NCI-H1436 treated with DMSO at 0.1 percent for 48 hours (cell line): ENCODE measurements at places on chromosomes 4 and X.

DNA sequence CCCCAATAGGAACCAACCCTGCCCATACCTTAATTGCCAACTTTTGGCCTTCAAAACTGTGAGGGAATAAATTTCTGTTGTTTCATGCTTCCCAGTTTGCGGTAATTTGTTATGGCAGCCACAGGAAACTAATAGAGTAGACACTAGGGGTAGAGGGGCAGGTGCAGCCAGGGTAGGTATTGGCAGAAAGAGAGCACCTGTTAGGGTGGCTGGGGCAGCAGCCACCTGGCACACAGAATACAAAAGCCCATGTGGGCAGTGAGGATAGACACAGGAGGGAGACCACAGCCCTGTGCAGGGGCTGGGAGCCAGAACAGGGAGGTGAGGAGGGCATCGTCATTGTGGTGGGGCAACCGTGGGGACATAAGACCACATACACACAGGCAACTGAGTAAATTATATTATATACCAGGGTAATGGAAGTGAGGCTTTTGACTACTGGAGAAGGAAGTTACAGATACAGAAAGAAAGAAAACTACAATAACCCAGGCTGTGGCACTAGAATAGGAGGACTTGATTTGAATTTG, 28.2 kb downstream of the IRF2 start:
- DNase-seq, result no peak

DNA sequence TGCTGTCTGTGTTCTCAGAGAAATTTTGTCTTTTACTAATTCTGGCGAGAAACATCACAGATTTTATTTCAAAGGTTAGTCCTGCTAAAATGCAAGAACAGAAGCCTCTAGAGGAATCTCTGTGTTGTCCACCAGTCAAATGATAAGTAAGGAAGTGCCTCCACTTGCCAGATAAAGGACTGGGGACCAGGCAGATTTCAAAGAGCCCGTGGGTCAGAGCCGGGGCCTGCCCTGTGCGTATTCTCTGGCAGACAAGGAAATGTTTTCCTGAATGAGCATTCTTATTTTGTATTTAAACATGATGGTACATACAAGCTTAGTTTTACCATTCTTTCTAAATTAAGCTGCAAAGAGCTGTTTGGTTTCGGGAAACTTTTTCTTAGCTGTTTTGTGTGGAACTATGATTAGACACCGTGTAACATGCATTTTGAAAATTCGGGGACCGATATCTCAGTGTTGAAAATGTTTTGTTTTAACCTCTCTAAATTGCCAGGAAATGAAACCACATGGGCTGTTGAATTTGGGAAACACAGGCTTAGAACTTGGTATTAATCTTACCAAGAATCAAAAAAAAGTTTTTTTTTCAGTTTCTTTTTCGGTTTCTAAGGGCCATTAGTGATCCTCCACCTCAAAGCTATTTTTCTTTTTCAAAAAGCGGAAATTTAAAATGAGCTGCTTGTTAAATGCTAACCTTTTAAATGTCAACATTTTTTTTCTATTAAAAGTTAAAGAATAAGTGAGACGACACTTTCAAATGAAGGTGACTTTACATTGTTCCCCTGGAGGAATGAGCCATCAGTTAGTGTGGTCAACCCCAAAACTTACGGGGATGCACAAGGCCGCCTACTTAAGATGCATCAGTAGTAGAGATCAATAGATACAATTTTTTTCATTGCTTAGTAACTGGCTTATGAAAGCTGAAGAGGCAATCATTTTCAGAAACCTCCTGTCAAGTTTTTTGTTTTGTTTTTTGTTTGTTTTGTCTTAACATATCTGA, 89.6 kb upstream of the MTM1 start:
- no peak for DNase-seq

- no peak for DNase-seq
Observed at GRCh38 chr4:108117418-108118182, 51.1 kb downstream of the LEF1 start.

GRCh38 chr4:1382776-1383727, 23.2 kb downstream of the NKX1-1 start:
- no peak for DNase-seq

DNA sequence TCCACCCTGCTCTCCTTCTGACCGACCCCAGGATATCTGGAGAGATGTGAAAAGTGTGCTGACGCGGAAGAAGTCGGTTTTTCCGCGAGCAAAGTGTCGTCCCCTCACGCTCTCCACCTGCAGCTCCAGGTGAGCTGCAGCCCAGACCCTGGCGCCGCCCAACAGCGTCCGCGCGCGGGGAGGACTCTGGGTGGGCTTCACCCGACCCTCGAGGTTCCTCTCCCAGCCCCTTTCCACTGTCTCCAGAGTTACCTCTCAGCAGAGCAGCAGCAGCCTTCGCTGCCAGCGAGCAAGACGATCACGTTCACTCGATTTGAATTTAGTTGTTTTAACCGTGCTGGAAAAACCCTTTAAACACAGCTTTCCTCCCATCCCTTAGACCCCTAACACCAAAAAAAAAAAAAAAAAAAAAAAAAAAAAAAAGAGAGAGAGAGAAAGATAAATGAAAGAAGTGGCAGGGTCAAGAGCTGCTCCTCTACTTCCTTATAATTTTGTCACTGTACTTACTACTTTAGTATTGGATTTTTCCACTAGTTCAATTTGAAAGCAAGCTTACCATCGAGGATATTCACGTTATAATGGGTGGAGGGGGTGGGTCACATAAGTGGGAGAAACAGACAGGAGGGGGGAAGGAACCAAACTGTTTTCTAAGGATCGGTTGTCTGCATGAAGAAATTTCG, 758 bp upstream of the NR3C2 start:
- no peak for DNase-seq

DNA sequence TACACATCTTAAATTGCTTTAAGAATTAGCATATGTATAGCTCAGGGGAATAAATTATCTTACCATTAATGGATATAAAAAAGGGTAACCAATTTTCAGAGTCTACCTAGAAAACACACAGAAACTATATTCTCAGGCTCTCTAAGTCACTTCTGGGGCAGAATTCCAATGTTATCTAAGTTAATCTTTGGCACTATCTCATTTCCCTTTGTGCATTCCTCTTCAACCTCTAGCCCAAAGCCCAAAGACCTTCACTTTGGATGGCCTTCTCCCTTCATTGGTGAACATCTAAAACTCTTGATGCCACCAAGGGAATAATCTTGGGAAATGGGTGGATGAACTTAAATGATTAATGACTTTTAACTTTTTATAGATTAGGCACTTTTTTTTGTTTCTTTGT, 108.3 kb downstream of the APBB2 start:
- DNase-seq, result no peak

DNA sequence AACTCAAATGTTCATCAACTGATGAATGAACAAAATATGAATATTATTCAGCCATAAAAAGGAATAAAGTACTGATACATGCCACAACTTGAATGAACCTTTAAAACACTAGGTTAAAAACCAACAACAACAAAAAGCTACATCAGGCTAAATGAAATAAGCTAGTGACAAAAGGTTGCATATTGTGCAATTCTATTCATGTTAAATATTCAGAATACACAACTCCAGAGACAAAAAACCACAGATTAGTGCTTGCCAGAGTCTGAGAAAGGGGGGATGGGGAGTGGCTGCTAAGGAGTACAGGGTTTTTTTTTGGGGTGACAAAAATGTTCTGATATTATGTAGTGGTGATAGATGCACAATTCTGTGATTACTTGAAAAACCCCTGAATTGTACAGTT, 58.5 kb downstream of the HAUS3 start:
- DNase-seq, result no peak

GRCh38 chr4:124697441-124697840, 15.1 kb downstream of the ANKRD50 start:
- DNase-seq, result no peak

GRCh38 chr4:184528051-184528450, 53.7 kb upstream of the IRF2 start:
- no peak for DNase-seq

DNA sequence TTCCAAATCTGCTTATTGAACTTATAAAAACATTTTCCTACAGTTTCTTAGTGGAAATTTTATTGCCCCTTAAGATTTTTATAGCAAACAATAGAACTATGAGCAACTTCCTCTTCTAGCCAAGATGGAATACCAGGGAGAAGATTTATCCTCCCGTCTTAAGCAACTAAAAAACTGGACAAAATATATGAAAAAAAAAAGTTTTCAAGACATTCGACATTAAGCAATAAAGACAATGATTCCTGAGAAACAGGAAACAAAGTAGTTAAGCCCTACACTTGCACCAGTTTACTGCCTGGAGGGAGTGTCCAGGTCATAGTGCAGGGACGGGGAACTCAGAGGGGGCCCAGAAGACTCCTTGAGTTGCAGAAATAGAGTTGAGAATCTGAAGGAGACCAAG, 516.1 kb upstream of the DIPK2B start:
- no peak for DNase-seq

DNA sequence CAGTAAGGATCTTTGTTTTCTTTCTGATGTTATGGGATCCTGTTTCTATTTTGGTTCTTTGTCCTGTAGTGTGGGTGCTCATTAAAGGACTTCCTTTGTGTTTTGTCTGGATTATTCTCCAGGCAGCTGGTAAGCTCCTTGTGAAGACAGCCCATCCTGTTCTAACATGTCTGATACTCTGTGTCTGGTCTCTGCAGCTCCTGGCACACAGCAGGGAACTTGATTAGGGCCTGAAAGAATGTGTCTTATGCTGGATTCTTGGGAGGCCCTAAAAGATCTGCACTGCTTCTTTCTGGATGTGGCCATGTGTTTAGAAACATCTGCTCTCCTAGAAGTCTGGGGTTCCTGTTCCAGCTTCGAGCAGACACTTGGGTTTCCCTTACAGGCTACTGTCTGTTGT, 38.1 kb upstream of the ATXN3L start:
- no peak for DNase-seq

GRCh38 chrX:134761788-134762187, 103.5 kb upstream of the PLAC1 start:
- no peak for DNase-seq

GRCh38 chr4:100985576-100985975, 361.8 kb downstream of the PPP3CA start:
- no peak for DNase-seq
